ENCODE measurements at places on chromosomes 4 and X.

- no peak for DNase-seq
These were observed 164.3 kb downstream of the FAM13A start for GRCh38 chr4:88892646-88893045.

DNA sequence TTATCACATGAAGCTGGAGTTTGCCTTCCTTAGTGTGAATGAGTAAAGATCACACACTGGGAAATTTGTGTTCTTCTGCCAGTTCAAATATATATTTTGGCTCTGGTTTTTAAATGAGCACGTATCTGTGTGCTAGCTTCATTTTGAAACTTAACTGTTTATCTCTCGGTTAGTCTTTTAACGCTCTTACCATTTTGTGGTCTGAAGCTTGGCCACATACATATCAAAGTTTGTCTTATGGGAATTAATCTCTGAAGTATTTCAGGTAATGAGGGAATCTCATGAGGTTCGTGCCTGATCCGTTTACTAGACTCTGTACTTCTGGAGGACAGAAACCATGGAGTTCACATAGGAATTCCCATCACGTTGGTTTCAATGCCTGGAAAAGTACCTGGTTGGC, 13.8 kb downstream of the ATP10D start:
- no peak for DNase-seq

- no peak for DNase-seq
These were observed 10.1 kb upstream of the LDB2 start for GRCh38 chr4:16908377-16909021.

GRCh38 chr4:93147524-93148212, 680.9 kb upstream of the ATOH1 start:
- no peak for DNase-seq

DNA sequence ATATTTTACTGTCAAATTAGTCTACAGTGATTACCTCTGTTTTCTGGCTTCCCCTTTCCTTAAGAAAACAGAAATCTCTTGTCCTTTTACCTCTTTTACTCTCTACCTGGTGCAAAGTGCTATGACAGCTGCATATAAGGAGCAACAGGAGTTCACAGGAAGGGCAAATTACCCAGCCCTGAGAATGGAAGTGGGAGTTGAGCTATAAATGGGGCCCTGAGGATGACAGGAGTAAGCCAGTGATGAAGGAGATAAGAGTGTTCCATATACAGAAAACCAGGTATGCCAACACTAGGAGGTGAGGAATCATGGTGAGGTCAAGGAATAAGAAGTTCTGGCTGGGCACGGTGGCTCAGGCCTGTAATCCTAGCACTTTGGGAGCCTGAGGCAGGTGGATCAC, 4.5 kb upstream of the HSD17B13 start:
- no peak for DNase-seq

DNA sequence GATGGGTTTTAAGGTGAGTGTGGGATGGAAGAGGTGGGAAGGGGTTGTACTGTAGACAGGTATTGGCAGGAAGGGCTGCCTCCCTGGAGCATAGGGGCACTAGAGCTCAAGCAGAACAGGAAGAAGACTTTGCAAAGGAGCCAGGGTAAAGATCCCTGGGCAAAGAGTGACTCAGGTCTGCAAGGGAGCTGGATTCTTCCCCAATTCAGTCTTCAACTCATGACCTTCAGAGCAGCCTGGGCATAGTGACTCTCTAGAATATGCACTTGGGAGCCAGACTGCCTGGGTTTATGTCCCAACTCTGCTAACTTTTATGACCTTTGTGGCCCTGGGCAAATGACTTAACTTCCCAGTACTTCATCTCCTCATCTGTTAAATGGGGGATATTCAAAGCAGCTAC, 4.0 kb downstream of the LONRF3 start:
- DNase-seq, result no peak

DNA sequence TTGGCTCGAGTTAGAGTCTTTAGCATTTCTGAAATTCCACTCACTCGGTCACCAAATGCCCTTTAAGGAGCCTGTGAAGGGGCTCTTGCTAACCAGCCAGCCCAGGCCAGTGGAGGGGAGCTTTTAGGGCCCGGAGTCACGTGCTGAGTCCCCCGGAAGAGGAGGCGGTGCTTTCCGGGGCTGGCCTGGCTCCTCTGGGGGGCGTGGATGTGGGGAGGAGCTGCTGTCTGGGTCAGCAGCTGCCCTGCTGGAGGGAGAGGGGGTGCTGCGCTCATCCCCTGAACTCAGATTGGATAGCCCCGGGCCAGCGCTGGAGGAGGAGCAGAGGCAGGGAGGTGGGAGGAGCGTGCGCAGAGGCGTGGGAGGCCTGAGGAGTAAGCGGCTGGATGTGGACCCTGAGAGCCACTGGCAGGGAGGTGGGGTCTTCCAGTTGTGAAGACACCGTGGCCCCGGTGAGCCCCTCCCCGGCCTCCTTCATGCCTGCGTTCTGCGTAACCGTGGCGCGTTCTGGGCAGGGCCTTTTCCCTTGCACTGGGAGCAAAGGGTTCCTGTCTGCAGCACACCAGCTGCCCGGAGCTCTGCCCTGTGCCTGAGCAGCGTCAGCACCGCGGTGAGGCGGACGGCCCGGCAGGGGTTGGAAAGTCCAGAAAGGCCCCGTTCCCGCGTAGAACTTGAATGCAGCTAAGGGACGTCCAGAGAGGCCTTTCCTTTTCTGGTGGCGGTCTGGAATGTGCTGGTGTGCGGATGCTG, 19.7 kb downstream of the MAEA start:
- DNase-seq, result peak; percentile 86

- DNase-seq, result no peak
These were observed 151.3 kb upstream of the NUDT6 start for GRCh38 chr4:123073650-123074049.

GRCh38 chr4:95426455-95426854, 122.3 kb downstream of the UNC5C start:
- no peak for DNase-seq

DNA sequence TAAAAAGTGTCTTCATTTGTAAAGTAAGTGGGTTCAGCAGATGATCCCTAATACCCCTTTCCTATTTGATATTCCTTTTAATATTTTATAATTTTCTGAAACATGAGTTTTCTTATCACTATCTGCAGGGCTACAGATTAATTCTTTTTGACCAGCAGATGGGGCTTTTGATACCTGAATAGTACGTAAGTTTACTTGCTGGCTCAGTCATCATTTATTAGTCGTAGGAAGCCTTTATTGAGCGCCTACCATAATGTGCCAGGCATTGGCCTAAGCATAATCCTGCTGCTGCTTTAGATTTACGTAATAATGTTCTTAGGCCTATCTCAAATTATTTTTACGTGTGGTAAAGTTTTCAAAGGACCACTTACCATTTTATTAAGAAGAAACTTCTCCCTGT, 33.1 kb downstream of the OSTC start:
- peak; percentile 57 for DNase-seq

DNA sequence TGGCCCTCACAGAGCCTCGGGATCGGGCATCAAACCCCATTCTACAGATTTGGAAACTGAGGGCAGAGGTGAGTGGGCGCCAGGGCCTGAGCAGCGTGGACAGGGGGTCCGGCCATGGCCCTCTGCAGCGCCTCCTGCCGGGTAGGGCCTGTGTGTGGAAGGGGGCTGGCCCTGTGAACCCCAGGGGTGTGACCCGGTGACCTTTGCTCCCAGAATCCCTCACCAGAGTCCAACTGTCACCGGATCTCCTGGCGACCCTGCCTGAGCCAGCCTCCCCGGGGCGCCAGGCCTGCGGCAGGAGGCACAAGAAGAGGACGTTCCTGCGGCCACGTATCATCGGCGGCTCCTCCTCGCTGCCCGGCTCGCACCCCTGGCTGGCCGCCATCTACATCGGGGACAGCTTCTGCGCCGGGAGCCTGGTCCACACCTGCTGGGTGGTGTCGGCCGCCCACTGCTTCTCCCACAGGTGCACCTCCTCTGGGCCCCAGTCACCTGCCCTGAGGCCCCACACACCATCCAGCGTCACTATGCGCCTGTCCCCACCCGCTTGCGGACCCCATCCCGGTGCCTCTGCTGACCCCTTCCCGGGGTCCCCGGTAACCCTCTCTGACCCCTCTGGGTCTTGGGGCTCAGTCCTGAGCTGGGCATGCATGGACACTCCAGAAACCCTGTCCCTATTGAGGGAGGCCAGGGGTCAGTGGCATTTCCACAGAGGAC, 4.2 kb downstream of the HGFAC start:
- DNase-seq, result no peak

DNA sequence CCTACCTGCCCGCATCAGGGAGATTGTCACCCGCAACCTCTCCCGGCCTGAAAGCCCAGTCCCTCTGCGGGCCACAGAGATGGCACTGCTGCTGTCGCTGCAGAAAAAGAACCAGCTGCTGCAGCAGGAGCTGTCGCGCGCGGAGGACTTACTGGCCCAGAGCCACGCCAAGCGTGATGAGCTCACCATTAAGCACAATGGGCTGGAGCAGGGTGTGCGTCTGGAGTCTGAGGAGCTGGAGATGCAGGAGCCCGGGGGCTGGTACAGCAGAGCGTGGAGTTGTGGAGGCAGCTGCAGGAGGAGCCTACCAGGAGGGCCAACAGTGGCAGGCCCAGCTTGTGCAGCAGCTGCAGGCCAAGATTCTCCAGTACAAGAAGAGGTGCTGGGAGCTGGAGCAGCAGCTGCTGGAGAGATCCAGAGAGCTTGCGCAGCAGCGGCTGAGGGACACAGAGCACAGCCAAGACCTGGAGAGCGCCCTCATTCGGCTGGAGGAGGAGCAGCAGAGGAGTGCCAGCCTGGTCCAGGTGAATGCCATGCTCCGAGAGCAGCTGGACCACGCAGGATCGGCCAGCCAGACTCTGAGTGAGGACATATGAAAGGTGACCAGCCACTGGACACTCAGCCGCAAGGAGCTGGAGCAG, 11.3 kb downstream of the SMIM10L2A start:
- DNase-seq, result no peak

DNA sequence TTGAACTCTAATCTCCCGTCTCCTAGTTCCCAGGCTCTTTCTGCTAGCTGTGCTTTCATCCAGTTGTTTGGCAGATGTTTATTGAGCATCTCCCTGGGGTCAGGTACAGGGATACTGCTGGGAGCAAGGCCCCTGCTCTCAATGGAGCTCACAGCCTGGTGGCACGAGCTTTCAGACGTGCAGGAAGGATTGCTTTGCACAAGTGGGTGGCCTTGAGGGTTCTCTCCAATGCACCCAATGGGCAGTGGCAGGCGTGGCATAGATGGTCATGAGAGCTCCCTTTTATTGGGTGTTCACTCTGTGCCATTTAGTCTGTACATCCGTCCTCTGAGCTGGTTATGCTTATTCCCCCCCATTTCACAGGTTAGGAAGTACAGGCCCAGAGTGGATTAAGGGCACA, 235.2 kb downstream of the EVC2 start:
- no peak for DNase-seq

DNA sequence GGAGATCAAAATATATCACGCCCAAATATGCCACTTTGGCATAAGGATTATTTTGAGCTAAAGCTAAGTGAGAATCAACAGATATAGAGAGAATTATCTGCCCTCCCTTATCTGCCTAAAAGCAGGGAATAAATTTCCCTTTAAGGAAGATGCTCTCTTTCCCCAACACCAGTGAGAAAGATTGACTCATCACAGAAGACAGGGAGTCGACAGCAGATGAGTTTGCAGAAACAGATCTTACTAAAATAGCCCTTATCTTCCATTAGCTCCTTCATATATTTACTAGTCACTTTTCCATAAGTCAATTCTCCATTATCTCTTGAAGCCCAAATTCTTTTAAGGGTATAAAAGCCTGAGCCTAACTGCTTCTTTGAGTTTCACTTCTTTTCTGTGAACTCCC, 156.6 kb downstream of the CAMK2D start:
- no peak for DNase-seq

DNA sequence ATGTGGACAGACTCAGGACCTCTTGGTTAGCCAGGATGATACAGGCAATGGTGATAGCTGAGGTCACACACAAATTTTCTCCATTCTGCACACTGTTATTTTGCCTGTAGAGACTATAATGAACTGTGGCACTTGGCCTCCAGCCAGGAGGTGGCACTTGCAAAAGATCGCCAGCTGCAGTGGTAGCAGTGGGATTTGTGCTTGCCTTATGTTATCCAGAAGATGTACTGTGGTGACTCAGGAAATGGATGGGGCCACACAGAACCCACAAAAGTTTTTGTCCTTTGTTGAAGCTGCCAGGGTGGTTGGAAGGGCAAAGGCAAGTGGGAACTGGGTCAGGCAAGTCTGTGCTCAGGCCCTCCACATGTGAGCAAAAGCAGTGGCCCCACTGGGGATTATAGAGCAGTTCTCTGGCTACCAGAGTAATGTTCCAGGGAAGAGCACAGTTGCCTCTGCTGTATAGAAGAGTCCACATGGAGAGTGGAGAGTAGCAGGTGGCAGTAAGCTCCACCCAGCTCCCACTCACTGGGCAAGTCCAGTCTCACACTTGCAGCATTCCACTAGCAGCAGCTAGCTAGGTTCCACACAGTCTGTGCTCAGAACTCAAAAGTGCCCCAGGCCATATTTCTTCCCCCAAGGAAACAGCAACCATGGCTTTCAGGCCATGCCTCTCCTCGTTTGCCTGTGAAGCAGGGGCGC, 5.9 kb upstream of the C4orf17 start:
- no peak for DNase-seq

GRCh38 chr4:111215755-111216154, 592.9 kb upstream of the PITX2 start:
- DNase-seq, result no peak

- DNase-seq, result no peak
These were observed 42.4 kb upstream of the MYOZ2 start for GRCh38 chr4:119093042-119093827.

- no peak for DNase-seq
These were observed 16.8 kb downstream of the BTC start for GRCh38 chr4:74777531-74777930.

DNA sequence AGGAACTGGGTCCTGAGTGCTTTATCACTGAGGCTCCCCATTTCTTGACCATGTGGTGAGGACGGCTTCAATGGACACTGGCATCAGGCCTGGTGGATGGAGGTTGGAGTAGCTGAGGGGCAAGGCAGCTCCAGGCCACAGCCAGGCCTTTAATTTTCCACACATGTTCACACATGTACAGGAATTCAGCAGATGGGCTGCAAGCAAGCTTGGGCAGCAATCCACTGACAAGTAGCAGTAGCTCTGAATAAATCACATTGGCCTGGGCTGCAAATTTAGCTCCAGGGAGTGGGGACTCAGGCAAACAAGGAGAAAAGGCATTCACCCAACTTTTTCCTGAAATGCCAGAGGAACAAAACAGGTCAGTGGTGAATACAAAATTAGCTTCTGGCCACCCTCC, 107.8 kb upstream of the SCML1 start:
- no peak for DNase-seq

- no peak for DNase-seq
These were observed 53.6 kb downstream of the LIN54 start for GRCh38 chr4:82957045-82957444.

DNA sequence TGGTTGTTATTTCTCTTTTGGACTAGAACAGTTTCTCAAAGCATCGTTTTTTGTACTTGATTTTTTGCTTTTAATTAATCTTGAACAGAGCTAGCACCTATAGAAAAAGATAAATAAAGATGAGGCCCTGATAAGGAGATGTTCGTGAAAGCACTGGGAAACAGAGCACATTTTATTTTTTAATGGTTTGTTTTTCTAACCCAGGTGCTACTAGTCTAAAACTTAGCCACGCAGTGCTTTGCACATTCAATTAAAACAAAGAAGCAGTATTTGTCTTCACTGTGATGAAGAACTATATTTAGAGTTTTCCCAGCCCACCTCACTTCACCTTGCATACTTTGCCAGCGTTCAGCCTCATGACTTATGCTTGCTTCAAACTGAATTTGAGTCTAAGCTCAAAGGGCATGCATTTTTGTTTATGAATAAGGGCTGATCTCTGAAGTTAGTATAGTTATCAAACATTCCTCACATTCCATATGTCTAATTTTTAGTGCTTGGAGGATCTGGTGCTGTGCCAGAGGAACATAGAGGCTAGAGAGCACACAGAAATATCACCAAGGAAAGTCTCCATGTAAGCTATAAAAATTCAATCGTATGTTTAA, 76.7 kb downstream of the WWC2 start:
- no peak for DNase-seq

GRCh38 chr4:3336382-3337356, 43.8 kb downstream of the RGS12 start:
- DNase-seq, result no peak

All from hematopoietic multipotent progenitor cell treated with erythropoietin and hydrocortisone succinate and interleukin-3 and kit ligand, for 8 days (in vitro differentiated cells).